ENCODE measurements at places on chromosomes 4 and X.

DNA sequence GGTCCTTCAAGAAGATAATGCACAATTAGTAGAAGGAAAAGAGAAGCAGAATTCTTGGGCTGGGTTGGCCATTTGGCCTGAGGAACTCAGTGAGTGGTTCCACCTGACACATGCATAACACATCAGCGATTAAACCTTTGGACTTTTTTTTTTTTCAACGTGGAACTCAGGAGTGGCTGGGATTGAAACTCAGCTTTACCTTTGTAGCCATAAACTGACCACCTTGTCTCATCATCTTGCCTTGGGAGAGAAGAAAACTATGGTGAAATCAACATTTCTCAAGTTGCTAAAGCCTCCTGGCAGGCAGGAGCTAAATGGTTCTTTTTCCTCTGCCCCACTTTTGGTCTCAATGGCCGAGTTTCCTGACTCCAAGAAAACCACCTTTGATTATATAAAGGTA, 16.3 kb downstream of the PTTG2 start:
- DNase-seq = no peak

GRCh38 chr4:78552389-78553042, 946 bp downstream of the ANXA3 start:
- no peak for DNase-seq

DNA sequence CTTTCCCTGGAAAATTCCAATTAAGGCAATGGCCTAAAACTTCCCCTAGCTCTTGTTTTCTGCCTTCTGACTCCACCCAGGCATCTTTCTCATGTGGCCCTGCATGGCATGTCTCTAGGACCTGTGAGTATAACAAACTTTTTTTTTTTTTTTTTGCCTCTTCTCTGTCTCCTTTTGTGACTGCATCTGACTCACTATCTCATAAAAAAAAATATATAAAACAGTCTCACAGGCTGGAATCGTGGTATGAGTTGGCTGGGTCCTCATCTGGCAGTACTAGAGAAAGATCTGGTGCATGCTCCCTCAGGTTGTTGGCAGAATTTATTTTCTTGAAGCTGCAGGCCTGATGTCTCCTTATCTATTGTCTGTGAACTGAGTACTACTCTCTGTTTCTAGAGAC, 313.9 kb downstream of the TECRL start:
- DNase-seq = no peak

DNA sequence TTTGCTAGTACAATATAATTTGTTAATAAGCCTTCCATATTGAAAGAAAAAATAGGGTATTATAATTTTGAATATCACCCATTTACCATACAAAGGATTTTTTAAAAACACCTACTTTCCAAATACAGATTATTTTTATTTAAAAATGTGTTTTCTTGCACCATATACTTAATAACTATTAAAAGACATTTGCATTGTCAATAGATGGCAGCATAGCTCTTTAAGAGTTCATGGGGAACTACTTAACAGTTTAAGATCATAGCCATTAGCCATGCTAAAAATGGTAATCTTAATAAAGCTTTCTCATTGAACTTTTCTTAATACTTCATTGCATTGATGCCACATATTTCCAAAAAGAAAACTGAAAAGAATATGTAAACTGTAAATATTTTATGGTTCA, 1995.9 kb downstream of the C4orf33 start:
- no peak for DNase-seq

- DNase-seq = no peak
These were observed 77.9 kb downstream of the PSAPL1 start for GRCh38 chr4:7356667-7357310.

DNA sequence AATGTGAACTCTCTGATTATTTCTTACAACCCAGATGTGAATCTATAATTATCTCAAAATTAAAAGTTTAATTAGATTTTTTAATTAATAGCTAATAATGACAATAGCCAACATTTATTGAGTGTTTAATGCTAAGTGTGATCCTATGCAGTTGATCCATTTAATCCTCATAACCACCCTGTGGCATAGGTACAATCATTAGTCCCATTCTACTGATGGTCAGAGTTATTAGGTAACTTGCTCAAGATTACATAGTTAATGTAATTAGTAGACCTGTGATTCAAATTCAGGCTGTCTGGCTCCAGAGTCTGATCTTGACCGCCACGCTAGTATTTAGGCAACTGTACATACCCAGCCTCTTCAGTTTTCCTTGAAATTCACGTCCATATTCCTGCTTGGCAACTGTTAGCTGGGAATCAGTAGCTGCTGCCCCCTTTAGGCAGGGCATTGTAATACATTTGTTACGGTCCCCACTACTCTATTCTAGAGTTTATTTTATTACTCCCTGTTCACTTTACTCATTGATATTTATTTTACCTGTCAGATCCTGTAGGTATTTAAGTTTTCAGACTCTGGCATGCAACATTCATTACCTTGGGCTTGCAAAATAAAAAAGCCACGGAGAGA, 20.6 kb upstream of the TEC start:
- DNase-seq = no peak

DNA sequence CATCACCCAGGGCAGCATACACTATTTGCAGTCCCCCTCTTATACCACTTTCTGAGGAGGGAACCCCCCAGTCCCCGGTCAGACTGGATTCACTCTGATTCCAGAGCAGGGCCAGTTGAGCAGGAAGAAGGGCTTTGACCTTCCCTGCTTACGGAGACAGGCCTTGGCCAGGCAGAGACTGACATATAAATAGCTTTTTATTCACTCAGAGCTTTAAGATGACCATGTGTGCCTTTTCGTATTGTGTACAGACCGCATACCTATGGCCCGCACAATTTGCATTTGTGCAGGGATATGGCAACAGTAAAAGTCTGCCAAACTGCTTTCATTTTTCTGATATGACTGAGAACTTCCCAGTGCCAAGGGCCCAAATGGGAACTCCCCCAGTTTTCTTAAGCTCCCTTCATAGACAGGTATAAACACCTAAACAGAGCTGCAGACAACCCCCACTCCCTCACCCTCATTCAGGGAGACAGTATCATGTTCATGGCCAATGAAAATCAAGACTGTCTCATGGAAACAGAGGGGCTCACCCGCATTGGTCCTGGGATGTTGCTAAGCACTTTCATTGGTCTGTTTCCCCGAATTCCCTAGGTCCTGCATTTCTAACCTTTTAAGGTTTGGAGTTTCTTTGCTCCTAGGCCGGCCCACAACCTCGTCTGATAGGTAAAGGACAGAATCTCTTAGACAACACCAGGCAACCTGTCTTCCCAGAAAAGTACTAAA, 86.0 kb downstream of the RTL5 start:
- no peak for DNase-seq

GRCh38 chr4:184949020-184949419, 69.3 kb upstream of the HELT start:
- no peak for DNase-seq
